ENCODE measurements at places on chromosomes 2 and 18.

- DNase-seq: no peak
Observed at GRCh38 chr2:164697688-164698461, 76.6 kb upstream of the GRB14 start.

DNA sequence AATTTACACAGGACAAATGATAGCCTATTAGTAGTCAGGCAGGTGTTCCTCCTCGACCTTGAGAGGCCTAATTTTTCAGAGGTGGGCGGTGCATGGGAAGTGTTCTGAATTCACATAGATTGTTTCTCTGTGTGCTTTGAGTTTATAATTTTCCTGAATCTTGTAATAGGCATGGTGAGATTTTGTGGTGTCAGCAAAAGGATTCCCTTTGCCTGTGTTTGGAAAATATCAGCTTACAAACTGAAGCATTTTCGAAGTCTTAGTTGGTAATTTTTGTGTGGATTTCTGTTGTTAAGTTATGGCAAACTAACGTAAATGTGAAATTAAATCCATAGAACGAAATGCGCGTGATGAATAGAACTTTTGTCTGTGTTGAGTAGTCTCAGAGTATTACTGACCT lies 194.0 kb upstream of the RBMS1 start:
- DNase-seq: no peak

DNA sequence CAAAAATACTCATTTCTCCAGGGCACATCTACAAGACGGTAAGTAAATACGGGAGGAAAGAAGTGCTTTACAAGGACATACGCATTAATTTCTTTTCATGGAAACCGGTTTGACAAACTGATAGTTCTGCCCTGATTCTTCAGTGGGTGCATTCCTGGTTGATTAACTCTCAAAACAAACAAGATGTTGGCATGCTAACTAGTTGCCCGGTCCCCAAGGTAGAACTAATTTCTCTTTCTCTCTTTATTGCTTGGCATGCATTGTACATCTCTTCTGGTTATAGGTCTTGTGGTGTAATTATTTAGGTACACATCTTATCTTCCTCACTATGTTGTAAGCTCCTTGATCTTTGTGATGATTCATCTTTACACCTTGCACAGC lies 46.9 kb upstream of the SPATS2L start:
- DNase-seq: no peak

GRCh38 chr2:105522645-105523044 lies 123.8 kb upstream of the FHL2 start:
- no peak for DNase-seq

DNA sequence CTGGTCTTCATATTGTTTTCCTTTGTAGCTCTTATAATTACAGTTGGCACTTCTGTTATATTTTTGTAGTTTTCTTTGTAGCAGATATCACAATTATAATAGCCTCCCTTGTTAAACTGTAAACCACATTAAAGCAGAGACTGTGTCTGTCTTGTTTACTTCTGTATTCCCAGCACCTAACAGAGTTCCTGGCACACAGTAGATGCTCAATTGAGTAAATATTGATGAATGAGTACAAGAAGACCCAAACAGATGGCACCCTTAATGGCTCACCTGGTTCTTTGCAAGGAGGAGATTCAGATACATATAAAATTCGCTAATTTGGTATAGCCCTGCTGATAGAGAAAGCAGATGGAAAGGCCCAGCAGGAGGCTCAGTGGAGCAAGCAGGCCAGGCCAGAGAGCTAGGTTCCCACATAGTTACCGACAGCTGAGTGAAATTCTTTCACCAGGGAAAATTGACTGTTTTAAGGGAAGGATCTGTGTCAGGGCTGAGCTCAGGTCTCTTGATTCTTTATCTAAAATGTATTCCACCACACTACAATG lies 120.1 kb downstream of the NUP35 start:
- no peak for DNase-seq

DNA sequence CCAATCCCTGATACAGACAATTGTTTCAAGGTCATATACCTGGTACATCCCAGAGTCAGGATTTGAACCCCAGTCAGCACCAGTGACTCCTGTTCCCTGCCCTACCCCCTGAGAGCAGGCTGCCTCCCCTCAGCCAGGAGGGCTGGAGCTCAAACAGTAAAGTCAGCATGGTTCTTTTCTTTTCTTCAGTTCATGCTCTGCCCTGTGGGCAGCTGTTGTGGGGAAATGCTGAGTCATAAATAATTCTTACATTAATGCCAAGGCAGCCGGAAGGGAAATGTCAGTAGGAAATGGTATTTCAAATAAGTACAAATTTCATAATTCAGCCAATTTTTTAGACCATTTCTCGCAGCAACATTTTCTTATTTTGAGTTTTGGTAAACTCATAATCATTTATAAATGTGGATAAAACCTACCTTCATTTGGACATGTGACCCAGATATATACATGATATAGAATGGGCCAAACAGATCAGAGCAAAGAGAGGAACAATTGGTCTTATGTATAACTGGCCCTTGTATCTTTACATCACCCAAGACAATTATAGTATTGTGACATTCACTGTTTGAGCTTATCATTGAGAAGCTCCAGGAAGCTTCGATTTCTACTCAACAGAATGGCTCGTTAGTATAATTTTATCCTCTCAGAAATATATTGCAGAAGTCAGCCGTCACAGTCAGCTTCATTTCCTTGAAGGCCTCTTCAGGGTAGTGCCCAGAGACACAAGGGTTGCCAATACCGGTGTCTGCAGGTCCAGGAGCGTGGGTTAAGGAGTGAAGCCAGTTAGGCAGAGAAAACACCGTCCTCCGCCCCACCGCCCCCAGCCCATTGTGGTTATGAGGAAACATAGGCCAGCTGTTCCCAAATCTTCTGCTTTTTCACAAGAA lies 28.0 kb upstream of the SCYGR1 start:
- DNase-seq: no peak

GRCh38 chr18:45324101-45324494 lies 291.2 kb upstream of the SLC14A2 start:
- DNase-seq: no peak

GRCh38 chr2:142585785-142586184 lies 291.7 kb upstream of the KYNU start:
- no peak for DNase-seq

DNA sequence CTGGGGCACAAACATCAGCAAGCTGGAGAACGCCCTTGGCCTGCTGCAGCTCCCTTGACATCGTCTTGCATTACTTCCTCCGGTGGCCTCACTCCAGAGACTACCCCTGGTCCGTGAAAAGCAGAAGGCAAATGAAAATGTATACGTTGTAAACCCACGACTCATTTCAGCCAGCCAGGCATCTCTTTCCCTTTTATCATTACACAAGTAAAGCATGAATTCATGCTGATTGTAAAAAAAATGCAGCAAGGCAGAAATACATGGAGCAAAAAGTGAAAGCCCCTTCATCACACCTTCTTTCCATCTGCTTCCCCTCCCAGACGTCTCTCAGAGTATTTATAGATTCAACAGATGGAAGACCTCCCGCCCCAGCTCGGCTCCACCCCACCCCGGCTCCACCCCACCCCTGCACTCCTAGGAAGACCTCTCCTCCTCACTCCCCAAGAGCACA lies 41.6 kb upstream of the RALBP1 start:
- DNase-seq: no peak

GRCh38 chr2:3637692-3638455 lies 20.1 kb upstream of the ALLC start:
- DNase-seq: no peak
